ENCODE measurements at places on chromosomes 2 and 18.

DNA sequence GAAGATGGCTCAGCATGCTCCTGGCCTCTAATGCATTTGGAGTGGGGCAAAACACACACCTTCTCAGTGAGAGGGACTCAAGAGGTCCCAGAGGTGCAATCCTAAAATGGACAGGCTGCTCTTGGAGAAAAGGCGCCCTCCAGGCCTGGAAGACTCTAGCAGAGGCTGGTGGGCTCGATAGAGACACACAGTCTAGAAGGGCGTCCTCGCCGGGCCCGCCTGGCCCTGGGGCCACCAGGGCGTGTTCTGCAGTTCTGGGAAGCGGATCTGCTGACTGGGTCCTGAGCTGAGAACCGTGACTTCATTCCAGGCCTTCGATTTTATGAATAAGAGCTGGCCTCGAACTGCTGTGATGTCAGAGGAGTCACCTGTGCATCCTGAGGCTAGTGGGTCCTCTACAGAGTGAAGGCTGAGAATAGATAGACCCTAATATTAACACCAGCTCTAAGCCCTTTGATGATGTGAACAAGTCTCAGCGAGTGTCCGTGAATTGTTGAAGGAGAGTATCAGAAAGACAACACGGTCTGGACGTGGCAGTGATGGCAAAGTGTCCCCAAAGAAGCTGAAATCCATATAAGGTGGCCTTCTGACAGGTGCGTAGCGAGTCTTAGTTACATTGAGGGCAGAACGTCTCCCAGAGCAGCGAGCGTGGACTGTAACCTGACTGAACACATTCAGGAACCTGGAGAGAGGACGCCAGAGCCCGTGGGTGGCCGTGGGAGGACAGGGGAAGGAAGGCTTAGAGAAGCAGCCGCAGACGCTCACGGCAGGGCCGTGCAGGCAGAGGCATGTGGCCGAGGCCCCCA is 136.9 kb downstream of the PTGR3 start:
- DNase-seq = no peak

DNA sequence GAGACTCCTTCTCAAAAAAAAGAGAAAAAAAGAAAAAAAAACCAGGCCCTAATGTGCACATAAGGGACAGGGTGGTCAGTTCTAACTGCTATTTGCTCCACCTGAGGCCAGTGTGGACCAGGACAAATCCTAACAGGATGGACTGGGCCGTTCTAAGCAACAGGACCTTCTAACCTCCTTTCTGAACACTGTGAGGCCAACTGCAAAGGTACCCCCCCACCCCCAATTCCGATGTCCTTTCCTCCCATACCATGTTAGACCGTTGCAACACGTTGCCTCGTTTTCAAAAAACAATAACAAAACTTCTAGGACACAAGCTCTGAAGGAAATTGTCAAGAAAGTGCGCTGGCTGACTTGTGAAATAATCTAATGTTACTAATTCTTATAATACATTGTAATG is 1.2 kb downstream of the THAP4 start:
- DNase-seq = peak; percentile 59

DNA sequence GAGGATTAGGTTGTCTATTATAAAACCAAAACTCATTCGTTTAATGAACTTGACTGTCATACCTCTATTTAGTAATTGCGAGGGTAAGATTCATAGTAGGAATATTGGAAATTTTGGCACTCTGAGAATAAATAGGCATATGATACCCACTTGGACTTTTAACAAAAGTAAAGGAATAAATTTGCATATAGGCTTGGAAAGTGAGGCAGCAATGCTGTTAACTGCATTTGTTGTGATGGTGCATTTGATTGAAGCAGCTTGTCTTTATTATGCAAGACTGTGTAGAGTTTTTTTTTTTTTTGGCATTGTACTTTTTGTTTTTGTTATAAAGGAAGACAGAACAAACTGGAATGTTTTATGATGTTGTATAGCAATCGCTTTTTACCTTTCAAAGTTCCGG is 18.9 kb downstream of the ITGB1BP1 start:
- no peak for DNase-seq

- DNase-seq = no peak
Observed at GRCh38 chr18:21714474-21714873, 9.9 kb upstream of the ABHD3 start.

- peak; percentile 5 for DNase-seq
Observed at GRCh38 chr2:108968619-108969018, 20.4 kb downstream of the EDAR start.

- DNase-seq = no peak
Observed at GRCh38 chr2:157168501-157168900, 89.0 kb upstream of the GALNT5 start.

- DNase-seq = no peak
Observed at GRCh38 chr2:24957221-24957620, 14.5 kb downstream of the DNAJC27 start.

GRCh38 chr2:3490191-3491170 is 28.9 kb downstream of the ADI1 start:
- DNase-seq = no peak

Data from OCI-M1 (cell line).